ENCODE measurements at places on chromosomes 5 and 9.

- DNase-seq: no peak
These were observed 92.3 kb upstream of the MARCHF11 start for GRCh38 chr5:16271851-16272250.

- DNase-seq: no peak
These were observed 349.3 kb downstream of the SEMA5A start for GRCh38 chr5:9196403-9197227.

- DNase-seq: no peak
These were observed 224.8 kb upstream of the IL12B start for GRCh38 chr5:159555084-159555483.

DNA sequence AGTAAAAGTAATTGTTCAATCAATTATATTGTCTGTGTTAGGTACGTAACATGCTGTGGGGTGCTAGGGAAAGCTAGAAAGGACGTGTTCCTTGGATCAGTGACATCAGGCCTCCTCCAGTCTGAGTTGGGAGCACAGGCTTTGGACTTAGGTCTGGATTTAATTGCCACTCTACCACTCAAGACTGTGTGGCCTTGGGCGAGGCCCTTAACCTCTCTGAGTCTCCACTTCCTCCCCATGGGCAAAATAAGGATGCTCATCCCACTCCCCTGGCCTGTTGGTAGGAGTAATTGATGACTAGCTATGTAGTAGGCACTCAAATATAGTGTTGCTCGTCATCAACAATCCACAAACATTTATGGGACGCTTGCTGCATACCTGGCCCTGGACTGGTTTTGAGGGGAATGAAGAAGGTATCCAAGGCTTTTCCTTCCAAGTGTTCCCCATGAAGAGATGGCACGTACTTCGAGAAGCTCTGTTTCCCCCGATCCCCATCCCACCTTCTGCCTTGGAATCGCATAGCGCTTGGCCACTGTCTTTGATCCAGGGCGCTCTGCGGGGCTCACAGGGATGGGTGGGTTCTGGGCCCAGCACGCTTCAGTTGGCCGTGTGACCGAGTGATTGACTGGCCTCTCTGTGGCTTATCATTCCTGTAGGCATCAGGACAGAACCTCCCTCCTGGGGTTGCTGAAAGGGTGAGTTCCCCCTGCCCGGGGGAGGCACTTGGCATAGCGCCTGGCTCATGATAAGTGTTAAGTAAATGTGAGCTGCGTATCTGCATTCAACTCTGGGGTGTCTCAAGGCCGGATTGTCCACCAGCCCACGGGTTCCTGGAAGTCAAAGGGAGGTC, 8.1 kb downstream of the FGF18 start:
- no peak for DNase-seq
